CMK (cell line): ENCODE measurements at places on chromosomes 3 and 15.

- no peak for DNase-seq
Observed at GRCh38 chr15:67720556-67721175, 104.6 kb upstream of the SKOR1 start.

DNA sequence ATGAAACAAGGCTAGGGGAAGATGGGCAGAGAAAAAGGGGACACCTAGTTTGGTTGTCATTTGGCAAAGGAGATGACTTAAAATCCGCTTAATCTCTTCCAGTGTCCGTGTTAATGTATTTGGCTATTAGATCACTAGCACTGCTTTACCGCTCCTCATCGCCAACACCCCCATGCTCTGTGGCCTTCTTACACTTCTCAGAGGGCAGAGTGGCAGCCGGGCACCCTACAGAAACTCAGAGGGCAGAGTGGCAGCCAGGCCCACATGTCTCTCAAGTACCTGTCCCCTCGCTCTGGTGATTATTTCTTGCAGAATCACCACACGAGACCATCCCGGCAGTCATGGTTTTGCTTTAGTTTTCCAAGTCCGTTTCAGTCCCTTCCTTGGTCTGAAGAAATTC is 39.6 kb downstream of the DNASE1L3 start:
- no peak for DNase-seq

DNA sequence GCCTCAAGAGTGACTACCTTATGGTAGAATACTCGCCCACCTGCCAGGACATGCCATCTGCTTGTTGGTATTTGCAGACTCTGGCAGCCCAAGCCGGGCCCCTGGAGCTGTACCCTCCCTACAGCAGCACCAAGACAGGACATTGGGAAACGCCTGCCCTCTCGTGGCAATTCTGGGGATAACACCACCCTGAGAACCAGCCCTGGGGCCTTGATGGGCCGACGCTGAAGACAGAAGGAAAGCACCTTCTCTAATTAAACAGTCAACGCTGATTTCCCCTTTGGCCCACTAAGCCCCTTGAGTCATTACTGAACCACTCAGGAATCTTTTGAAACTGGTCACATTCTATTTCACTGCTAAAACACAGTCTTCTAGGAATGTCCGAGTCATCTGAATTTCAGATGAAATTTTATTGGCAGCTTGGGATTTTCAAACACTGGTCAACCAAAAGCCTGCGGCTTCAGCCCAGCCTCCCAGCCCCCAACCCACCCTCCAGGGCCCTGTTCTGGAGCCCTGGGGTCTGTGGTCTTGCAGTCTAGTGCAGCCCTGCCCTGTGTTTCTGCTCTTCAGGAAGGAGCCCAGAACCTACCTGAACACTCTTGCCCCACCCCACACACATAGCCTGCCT is 91.3 kb downstream of the TMEM266 start:
- DNase-seq, result peak; percentile 76

DNA sequence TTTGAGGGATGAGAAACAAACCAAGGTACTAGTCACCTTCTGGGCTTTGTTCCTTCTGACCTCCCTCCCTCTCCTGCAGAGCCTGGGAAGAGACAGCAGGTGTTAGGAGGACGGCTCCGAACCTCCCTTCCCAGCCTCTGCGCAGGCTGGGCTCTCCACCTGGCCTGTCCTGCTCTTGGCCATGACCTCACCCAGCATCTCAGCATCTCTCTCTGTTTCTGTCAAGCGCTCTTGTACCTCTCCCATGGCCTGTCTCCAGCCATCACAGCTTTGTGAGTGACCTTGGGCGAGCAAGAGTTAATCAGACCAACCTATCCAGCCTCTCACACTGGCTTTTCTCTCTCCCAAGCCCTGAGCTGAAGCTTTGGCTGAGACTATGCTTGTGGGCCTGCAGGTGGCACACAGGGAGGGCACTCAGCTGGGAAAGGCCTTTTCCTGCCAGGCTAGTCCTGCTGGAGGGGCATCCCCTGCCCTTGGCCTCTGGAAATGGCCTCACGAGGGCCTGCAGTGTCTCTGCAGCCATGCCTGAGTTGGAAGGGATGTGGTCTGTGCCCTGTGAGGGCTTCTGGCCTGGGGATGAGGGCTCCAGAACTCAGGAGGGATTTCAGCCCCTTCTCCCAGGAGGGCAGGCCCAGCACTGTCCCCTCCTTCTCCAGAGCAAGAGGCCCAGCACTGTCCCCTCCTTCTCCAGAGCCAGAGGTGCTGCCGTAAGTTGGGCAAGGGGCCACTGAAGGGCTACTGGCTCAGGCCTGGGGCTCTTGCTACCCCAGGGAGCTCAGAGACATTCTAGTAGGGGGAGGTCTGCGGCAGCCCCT is 2.1 kb downstream of the CHST13 start:
- no peak for DNase-seq
